Suprapubic skin (tissue), 4 donors: ENCODE measurements at places on chromosomes 16 and 17.
A peak's percentile ranks its signal among the peaks of the same experiment; 100 is the strongest.

DNA sequence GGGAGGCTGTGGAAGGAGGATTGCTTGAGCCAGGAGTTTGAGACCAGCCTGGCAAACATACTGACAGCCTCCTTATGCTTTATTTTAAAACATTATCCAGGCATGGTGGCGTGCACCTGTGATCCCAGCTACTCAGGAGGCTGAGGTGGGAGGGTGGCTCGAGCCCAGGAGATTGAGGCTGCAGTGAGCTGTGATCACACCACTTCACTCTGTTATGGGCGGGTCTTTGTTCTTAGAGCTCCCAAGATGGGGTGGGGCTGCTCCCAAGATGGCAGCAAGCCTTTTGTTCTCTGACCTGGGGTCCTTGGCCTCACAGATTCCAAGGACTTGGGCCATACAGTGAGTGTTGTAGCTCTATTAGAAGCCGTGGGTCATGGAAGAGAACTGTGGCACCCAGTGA, 26.1 kb upstream of the ST6GALNAC2 start:
- DNase-seq: peak; percentile 47

DNA sequence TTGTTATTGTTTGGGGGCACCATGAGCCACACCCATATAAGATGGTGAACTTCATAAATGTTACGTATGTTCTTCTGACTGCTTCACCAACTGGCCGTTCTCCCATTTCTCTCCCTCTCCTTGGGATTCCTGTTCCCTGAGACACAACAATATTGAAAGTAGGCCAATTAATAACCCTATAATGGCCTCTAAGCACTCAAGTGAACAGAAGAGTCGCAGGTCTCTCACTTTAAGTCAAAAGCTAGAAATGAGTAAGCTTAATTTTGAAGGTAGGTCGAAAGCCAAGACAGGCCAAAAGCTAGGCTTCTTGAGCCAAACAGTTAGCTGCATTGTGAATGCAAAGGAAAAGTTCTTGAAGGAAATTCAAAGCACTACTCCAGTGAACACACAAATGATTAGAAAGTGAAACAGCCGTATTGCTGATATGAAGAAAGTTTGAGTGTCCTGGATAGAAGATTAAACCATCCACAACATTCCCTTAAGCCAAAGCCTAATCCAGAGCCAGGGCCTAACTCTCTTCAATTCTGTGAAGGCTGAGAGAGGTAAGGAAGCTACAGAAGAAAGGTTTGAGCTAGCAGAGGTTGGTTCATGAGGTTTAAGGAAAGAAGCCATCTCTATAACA, 25.8 kb downstream of the HLF start:
- no peak for DNase-seq

DNA sequence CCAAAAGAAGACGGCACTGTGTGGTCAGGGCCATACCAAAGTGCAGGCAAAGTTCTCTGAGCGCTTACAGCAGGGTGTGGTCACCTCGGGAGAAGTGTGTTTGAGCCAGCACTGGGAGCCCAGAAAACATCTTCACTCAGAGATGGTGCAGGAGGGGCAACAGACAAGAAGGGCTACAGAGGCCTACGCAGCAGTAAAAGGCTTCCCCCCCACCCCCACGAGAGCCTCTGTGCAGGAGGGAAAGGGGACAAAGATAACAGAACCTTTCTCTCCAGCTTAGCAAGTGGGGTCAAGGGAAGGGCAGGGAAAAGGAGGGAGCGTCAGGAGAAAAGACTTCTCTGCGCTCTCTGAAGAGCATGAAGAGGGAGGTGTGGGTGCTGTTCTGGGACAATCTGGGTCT, 2.8 kb downstream of the VAT1 start:
- DNase-seq: no peak

GRCh38 chr17:27541301-27542023, 85.2 kb downstream of the KSR1 start:
- DNase-seq: no peak

DNA sequence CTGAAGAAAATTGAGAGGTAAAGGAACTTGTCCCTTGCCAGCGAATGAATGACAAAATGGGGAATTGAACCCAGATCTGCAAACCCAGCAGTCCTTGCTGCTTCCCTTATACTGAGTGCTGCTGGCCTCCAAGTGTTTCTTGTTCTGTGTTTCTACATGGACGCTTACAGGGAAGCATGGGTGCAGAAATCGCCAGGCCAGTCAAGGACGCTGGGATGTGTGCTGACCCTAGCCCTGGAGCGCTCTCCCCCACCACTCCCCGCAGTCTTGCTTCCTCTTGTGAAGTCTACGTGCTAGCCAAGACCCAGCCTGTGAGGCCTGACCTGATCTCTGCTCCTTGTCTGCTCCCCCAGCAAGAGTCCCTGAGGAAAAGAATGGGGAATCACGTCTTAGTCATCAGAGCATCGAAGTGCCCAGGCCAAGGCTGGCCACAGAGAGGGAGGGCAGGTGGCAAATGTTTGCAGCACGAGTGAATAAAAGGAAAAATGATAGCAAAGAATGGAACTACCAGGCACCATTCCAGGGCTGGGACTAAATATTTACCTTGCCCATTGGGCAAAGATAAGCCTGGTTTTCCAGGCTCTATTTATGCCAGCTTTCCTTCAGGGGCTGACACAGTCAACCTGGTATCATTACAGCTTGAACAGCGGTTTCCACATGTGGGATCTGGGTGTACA, 17.4 kb downstream of the CA4 start:
- no peak for DNase-seq

GRCh38 chr17:78958641-78959127, 21.0 kb downstream of the LGALS3BP start:
- DNase-seq: no peak

DNA sequence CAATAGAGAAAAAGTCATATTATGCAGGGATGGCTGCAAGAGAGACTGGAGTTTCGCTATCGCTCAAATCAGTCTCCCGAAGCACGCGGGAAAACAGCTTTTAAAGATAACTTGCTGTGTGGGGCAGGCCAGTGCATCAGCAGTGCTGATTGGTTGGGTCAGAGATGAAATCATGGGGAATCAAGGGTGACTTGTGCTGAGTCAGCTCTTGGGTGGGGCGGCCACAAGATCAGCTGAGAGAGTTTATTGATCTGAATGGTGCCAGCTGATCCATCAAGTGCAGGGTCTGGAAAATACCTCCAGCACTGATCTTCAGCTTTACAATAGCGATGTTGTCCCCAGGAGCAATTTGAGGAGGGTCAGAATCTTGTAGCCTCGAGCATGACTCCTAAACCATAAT, 430.5 kb downstream of the RBFOX1 start:
- DNase-seq: no peak

DNA sequence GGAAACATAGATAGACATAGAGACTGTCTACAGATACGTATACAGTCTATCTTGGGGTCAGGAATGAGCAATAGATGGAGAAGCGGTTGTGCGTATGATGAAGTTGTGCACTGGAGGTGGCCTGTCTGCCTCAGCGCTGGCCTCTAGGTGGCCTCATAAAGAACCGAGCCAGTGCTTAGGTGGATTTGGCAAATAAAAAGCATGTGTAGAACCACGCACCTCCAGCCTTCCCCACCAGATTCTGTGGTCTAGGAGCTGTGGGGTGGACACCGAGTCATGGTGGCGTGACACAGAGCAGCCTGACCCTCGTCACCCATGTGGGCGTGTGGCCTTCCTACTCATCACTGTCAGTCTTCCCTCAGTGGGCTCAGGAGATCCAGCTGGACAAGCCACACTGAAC, 34.0 kb downstream of the PGS1 start:
- no peak for DNase-seq

GRCh38 chr17:67491009-67491680, 114.1 kb downstream of the PITPNC1 start:
- DNase-seq: peak; percentile 91
